ENCODE measurements at places on chromosomes 11 and 22.

DNA sequence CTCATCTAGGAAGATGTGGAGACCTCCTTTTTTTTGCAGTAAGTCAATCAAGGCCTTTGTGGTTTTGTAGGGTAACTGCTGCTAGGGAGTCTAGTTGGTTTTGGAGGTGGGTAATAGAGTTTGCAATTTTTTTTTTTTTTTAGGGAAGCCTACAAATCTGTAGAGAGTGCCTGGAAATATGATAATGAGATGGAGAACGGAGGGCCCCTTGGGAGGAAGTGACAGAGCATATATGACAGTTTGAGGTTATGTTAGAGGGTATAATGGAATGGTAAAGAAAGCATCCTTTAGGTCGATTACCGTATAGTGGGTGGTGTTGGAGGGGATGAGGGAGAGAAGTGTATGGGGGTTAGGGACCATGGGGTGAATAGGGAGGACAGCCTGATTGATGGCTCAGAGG is 98.3 kb downstream of the ELP4 start:
- DNase-seq = no peak

- DNase-seq = no peak
Observed at GRCh38 chr11:65493367-65494176, 5.3 kb upstream of the MALAT1 start.

- no peak for DNase-seq
Observed at GRCh38 chr11:43959321-43959995, 17.0 kb downstream of the C11orf96 start.

DNA sequence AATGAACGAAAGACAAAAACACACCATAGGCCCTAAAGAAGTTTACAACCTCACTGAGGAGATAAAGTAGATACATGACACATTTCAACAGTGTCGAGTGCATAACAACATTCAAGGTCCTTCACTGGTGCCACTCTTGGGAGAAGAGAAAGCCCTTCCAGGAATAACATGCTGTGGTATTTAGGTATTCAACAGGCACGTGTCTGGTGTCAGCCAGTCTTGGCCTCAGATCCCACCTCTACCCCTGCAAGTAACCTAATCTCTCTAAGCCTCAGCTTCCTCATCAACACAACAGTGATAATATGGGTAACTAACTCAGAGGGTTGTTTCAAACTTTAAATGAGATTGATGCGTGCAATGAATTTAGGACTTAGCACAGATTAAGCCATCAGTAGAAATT is 235.0 kb upstream of the ZC3H12C start:
- DNase-seq = no peak

- DNase-seq = no peak
Observed at GRCh38 chr11:67400942-67401494, 640 bp downstream of the PPP1CA start.

GRCh38 chr22:27918341-27919221 is 475 bp downstream of the PITPNB start:
- peak; percentile 10 for DNase-seq

DNA sequence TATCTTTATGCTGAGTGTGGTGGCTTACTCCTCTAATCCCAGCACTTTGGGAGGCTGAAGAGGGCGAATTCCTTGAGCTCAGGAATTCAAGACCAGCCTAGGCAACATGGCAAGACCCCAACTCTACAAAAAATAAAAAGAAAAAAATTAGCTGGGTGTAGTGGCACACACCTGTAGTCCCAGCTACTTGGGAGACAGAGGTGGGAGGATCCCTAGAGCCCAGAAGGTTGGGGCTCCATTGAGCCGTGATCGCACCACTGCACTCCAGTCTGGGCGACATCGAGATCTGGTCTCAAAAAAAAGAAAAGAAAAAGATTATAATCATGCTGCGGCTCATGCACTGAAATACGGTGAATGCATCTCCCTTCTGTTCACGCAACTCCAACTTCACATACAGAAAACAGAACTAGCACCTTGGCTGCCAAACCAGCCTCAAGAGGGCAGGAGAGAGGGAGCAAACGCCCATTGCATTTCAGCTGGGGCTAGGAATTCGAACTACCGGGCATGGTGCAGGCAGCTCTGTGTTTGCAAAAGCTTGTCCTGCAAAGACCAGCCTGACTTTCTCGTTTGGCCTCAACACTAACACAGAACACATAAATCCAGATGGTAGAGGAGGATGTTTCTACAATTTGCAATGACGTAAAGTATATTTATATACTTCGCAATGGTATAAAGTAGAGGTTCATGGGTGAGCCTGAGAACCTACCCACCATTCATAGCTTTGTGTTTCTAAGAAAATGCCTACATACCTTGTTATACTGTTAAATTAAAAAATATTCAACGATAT is 6.3 kb upstream of the SYNGR1 start:
- DNase-seq = peak; percentile 39

- no peak for DNase-seq
Observed at GRCh38 chr22:33837826-33838225, 82.5 kb downstream of the LARGE1 start.

- DNase-seq = no peak
Observed at GRCh38 chr11:47236482-47236881, 12.1 kb downstream of the ACP2 start.

- no peak for DNase-seq
Observed at GRCh38 chr11:44067266-44067665, 1.2 kb downstream of the ACCS start.

DNA sequence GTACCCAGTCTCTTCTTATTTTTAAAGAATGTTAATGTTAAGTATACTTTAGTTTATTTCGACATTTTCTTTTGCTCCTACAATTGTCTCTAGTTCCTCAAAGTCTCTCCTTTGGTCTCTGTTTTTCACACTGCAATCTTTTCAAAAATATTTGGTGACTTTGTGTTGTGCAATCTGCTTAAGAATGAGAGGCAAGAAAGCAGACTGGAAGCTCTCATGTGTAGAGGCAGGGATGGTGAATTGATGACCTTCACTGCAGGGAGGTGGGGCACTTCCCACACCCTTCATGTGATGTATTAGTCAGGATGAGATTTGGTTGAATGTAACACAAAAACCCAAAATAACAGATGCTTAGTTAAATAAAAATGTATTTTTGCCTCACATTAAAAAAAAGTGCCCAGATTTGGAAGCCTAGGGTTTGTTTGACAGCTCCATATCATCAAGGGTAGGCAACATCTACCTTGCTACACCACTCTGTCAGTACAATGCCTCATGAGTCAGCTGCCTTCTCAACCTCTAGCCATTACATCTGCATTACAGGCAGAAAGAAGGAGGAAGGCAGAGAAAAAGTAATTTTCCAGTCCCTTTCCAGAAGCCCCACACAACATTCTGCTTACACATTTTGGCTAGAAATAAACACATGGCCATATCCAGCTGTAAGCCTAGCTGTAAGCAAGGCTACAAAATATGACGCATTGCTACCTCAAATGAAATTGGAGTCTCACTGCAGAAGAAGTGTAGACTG is 3.8 kb upstream of the MMP27 start:
- DNase-seq = no peak

DNA sequence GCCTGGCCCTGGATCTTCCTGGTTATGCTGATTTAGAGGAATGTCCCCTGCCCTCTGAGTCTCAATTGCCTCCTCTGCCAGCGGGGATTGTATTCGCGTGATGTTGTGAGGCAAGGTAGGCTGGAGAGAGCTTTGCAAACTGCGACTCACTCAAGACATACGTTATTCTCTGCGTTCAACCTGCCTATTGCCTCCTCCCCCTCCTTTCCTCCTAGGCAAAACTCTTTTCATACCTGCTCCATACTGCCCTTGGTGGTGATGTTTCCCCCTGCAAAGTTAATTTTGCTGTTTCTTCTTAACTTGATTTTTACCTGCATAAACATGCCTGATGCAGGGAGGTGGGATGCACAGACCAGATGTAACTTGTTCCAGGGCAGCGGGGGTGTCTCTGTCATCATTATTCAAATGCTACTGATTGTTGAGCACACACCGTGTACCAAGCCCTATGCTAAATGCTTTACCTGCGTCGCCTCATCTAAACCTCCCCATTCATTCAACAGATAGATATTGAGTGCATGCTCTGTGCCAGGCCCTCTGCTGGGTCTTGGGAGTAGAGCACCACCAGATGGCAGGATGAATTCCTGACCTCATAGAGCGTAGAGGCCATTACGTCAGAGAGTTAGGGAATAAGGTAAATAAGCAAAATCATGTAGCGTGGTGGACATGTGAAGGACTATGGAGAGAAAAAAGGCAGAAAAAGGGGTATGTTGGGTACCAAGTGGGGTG is 29.0 kb downstream of the SGSM1 start:
- no peak for DNase-seq

DNA sequence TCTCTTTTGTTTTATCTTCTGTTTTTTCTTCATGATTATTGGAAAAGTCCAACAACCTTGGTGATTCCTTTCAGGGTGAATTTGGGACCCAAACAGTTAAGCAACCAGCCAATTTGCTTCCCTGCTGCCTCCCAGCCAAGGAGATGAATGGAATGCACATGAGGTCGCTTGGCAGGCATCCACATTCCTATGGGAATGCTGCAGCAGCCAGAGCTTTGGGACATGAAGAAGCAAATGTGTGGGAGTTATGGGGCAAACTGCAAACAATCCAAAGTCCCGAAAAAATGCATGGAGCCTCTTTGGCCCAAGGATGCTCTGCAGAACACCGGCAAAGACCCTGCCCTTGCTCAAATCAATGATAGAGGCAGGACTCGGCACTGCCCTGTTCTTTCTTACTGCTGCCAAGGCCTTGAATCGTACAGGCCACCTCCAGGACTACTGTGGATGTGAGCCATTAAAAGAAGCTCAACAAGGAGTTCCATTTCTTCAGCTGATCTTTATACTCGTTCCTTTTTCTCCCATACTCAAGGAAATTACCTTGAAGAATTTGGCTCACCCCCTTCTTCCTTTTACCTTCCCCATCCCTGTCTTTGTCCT is 117.3 kb upstream of the TEAD1 start:
- peak; percentile 74 for DNase-seq

DNA sequence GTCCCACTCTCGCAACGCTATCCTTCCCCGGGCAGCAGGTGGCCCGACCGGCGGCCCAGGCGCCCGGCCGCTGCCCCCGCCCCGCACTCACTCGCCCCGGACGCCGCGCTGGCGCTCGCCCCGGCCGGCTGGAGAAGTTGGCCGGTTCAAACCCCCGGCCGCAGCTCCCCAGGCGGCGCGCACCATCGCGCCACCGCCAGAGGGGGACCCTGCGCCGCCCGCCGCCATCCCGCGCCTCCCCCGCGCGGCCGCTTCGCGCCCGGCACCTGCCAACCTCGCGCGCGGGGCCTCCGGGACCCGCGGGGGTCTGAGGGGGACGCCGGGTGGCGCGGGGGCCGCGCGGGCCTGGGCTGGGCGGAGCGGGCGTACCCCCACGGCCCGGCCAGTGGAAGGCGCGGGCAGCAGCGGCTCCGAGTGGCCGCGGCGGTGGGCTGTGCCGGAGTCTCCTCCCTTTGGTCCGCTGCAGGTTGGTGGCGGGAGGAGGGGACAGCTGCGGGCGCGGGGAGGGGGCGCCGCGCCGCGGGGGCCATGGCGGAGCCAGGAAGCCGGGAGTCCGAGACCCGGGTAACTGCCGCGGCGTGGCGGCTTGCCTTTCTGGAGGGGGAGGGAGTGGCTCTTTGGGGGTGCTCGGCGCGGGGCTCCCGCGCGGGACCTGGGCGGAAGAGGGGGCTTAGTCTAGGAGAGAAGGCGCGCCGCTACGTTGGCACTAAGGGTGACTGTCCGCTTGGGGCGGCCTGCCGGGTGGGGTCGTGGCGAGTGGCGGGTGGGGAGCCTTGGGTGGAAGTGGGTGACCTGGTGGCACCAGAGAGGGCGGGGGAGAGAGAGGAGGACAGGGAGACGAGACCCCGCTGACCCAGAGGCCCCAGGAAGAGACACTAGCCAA is at the start of the genes MPST and TST:
Gene MPST, plus strand, starts transcription at position 434 of the 883 bp plus-strand sequence. Its CDS starts 95 bp downstream, at position 529.
Gene TST, minus strand, starts transcription at position 139 of the 883 bp plus-strand sequence. CDS start 715 bp downstream, outside the sequence.
- DNase-seq = no peak

GRCh38 chr11:95768521-95768920 is 21.1 kb downstream of the FAM76B start:
- no peak for DNase-seq

GRCh38 chr22:29690476-29690875 is 29.3 kb upstream of the CABP7 start:
- no peak for DNase-seq

DNA sequence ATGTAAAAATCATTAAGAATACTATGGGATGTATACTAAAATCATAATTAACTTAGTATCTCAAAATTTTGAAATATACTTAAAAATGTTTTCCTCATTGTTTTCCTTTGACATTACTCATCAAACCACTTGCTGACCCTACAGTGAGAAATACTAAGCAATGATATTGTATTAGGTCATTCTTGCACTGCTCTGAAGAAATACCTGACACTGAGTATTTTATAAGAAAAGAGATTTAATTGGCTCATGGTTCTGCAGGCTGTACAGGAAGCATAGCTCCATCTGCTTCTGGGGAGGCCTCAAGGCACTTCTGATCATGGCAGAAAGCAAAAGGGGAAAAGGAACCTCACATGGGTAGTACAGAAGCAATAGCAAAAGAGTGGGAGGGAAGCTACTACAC is 950.9 kb upstream of the CHORDC1 start:
- no peak for DNase-seq

- DNase-seq = no peak
Observed at GRCh38 chr11:34833602-34834001, 82.6 kb downstream of the APIP start.

DNA sequence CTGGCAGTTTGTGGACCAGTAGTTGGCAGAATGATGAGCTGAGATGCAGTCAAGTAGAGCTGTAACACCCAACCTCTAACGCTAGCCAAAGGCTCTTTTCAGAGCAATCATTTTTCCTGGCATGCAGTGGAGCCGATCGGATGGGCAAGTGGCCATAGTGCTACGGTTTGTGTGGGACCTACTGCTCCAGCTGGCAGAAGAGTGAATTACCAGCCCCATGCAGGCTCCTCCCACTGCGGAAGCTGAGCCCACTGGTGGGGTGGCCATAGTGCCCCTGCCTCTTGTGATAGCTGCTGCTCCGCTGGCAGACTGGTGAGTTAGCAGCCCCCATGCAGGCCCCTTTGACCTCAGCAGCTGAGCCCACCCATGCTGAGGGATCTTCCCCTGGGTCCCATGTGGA is 27.0 kb upstream of the SC5D start:
- DNase-seq = no peak

DNA sequence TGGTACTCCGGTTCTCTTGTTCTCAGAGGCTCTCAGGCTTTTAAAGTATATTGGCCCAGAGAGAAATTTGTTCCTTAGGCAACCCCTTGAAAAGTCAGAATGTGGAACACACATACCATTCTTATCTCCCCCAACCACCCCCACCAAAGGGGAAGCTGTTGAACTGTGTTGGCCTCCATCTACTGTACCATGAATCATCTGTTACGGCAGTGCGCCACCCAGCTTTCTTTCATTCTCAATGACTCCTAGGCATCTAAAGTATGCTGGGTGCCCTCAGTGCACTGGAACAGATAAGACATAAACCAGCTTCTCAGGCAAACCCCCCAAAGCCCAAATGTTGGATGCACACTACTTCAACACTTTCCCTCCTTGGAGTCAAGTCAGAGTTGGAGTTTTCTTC is 696.2 kb upstream of the TENM4 start:
- no peak for DNase-seq

GRCh38 chr11:363948-364761 is 5.1 kb upstream of the B4GALNT4 start:
- no peak for DNase-seq

GRCh38 chr11:16347928-16348685 is 8.2 kb downstream of the SOX6 start:
- no peak for DNase-seq

GRCh38 chr22:38205261-38206128 is 3.7 kb downstream of the MAFF start:
- DNase-seq = no peak

- no peak for DNase-seq
Observed at GRCh38 chr11:707817-708420, 1.9 kb downstream of the EPS8L2 start.

All from smooth muscle cell of the brain vasculature (primary cell).